Hepatic stellate cell (primary cell): ENCODE measurements at places on chromosomes 5 and 9.
A peak's percentile ranks its signal among the peaks of the same experiment; 100 is the strongest.

DNA sequence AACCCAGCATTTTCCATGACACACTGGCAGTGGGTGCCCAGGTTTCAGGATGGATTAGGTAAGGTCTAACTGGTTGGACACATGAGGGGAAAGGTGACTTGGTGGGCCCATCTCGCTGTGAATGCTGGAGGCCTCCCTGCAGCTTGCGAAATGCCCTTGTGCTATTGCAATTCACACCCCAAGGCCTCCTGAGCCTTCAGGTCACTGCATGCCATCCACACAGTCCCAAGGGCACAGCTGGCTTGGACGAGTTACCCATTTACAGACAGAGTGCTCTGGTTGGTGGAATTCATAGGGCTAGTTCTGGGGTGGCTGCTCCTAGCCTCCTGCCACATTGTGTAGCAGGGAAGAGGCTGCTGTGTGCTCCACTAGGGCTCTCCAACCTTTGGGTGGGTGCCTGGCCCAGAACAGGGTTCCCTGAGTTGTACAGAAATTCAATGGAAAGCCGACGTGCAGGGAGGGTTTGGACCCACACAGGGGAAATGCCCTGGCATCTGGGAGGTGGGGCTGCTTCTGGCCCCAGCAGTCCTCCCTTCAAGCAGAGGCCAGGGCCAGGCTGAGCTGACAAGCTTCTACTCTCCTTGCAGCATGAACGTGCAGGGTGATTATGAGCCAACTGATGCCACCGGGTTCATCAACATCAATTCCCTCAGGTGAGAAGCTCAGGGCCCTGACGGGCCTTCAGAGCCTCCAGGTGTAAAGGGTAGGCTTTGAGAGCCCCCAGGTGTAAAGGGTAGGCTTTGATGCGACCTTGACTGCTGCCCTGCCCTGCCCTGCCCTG, 54.3 kb downstream of the ASS1 start:
- DNase-seq = no peak

GRCh38 chr9:3526997-3527940, 1.5 kb upstream of the RFX3 start:
- peak; percentile 3 for DNase-seq

DNA sequence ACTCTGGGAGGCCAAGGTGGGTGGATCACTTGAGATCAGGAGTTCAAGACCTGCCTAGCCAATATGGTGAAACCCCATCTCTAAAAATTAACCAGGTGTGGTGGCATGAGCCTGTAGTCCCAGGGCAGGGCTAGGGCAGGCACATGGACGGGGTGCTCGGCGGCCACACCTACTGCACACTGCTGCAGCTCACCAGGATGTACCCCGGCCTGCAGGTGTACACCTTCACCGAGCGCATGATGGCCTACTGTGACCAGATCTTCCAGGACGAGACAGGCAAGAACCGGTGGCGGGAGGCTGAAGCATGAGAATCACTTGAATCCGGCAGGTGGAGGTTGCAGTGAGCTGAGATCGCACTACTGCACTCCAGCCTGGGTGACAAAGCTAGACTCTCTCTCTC, 3.2 kb downstream of the ST6GALNAC4 start:
- DNase-seq = no peak

GRCh38 chr5:173554989-173555705, 61.3 kb downstream of the BOD1 start:
- no peak for DNase-seq

DNA sequence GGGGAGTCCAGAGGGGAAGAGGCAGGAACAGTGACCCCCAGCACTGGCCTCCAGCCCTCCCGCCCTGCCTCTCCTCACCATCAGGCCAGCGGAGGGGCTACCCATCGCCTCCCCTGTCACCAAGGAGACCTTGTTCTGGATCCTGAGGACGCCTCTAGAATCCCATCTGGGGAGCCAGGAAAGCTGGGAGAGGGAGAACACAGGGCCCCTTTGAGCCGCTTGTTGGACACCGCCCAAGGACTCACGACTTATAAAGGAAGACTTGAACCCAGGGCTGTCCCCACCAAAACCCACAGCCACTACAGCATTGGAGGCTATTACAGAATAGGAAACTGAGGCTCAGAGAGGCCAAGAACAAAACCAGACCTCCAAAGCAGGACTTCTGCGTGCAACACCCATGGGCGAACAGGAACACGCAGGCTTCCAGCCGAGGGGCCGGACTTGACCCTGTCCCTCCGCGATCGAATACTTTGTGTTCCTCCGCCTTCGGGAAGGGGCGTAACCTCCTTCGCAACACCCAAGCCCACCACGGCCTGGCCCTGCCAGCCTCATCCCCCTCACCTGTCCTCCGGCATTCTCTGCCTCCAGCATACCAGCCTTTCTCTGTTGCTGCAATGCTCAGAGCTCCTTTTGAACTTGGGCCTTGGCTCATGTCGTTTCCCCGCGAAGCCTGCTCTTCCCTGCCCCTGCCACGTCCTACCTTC, 54.2 kb downstream of the C9orf50 start:
- DNase-seq = no peak

- DNase-seq = no peak
These were observed 168.5 kb downstream of the SLC24A2 start for GRCh38 chr9:19620326-19620725.

DNA sequence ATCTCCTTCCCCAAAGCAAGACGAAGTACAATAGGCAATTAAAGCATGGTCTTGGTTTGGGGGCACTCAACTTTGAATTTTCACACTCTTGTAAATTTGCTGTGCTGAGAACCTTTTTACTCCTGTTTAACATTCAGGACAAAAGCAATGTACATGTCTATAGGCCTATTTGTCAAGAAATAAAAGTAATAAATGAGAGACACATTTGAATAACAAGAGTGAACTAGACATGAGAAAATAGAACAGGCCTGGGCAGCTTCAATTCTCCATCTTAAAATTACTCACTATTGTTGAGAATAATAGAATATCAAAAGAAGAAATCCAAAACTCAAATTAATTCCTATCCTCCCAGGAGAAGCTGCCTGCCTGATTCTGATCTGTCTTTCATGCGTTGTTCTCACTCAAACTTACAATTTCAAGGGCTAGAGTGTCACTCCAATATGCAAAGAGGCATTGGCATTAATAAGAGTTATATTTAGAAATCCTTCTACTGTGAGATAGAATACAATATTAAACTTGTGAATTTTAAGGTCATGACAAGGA, 192.9 kb upstream of the CCNG1 start:
- DNase-seq = no peak

DNA sequence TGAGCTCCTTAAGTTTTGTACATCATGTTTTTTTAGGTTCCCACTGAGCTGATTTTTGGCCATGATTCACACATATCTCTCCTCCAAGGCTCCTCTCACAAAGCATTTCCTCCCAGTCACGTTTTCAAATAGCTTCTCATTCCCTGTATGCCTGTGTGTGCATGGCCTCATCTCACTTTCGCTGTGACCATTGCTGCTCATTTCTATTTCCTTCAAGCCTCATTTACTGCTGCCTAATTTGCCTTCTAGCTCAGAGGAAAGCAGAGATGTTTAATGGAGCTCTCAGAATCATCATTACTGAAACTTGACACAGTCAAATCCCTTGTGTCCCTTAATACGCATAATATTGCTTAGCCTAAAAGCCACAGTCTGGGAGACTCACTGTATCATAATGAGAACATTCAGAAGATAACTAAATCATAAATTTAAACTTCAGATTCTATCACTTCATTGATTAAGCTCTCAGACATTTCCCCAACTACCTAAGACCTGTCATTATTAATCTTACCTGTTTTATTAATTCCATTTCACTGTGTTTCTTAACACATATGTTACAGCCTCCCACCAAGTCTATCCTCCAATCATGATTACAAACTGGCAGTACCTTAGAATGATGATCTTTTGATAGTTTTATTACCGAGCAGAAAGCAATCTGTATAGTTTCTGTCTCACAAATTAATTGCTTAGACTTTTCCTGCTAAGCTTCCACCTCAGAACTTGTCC, 278.3 kb upstream of the PTGER4 start:
- DNase-seq = no peak

GRCh38 chr9:84366683-84367082, 26.1 kb upstream of the SLC28A3 start:
- DNase-seq = no peak

DNA sequence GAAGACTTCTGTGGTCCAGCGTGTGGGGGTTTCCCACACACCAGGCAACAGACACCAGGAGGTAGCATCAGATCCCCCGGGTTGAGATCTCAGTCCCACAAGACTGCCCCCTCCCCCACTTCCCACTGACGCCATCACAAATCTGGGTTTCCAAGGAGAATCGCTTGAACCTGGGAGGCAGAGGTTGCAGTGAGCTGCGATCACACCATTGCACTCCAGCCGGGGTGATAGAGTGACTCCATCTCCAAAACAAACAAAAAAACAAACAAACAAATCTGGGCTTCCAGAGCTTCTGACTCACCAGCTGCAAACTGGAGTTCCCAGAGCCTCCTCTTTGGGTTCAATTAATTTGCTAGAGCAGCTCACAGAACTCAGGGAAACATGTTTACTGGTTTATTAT, 4.7 kb upstream of the GBGT1 start:
- no peak for DNase-seq

DNA sequence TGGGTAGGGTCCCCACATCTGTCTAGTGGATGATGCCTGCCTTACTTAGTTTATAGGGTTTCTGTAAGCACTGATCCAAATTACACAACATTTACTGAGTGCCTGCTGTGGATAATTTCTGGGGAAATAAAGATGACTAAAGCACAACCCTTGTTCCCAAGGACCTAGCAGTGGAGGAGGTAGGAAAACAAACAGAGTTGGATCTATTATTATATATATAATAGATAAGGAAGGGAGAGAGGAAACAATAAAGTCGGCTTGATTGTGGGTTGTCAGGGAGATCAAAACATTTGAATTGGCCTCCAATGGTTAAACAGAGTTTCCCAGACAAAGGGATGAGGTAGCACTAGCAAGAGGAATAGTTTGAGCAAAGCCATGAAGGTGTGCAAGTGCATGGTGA, 14.0 kb downstream of the IL33 start:
- no peak for DNase-seq

DNA sequence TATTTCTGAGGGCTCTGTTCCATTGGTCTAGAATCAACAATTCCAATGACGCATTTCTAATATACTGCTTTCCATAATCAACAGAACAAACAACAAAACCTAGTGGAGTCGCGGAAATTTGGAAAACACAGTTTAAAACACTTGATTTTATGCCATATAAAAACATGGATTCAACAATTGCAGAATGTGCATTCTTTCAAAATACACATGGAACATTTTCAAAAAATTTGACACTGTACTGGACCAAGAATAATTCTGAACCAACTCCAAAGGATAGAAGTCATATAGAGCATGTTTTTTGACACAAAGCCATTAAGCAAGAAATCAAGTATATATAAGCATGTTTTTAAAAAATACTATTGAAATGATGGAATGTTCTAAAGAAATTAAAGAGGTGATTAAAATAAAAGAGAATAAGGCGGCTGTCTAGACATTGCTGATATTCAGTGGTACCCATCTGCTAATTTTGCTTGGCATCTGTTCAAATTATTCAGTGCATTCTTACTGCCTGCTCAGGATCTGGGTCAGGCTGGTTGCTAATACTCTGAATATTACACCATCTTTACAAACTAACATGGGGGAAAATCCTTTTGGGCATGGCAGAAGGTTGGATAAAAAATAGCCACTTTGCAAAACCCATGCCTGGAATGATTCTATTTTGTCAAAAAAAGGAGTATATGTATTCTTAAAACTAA, 221.3 kb downstream of the NPR3 start:
- no peak for DNase-seq

DNA sequence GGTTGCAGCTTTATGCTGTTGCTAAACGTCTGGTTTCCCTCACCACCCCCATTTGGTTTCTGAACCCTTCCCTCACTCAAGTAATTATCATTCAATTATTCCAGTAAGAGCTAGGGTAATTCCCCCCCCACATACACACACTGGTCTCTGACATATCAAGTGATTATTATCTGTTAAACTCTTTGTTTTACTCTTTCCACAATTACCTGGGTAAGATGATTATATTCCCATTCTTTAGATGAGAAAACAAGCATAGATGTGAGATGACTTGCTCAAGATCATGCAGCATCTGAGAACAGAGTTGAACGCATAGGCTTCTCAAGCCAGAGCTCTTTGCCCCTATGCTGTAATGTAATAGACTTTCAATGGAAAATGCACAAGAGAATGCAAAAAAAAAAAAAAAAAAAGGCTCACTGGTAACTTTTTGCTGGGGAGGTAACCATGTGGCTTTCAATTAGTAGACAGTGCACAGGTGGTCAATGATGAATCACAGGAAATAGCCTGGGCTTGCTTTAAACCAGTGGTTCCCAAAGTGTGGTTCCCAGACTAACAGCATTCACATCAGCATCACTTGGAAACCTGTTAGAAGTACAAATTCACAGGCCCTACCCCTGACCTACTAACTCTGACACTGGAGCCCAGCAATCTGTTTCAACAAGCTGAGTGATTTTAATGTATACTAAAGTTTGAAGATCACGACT, 87.6 kb downstream of the PIK3R1 start:
- DNase-seq = no peak

DNA sequence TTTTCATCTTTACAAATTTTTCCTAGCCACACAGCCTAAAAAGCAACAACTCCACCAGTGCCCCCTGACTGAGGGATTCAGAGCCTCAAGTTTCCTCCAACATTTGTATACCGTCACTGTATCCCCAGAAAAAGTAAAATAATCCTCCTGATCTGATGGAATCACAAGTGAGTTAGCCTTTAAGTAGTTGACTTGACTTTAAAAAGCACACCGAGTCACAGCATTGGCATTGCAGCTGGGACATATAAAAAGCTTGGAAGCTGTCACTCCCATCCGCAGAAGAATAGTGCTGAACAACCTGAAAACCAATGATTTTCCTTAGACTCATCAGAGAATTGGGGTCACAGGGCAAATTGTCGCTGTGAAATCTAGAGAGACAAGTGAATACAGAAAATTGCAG, 41.6 kb upstream of the FBN2 start:
- no peak for DNase-seq

GRCh38 chr5:17329571-17329970, 112.1 kb downstream of the BASP1 start:
- DNase-seq = no peak
